ENCODE measurements at places on chromosomes 3 and 15. TPM values are rescaled to one million over a fixed set of nuclear protein-coding genes. Genes with fewer than 3 reads are reported as not detected.

- DNase-seq, result no peak
Observed at GRCh38 chr15:49379996-49380395, 43.0 kb upstream of the FGF7 start.

Gene ATP2C1
- 71.0 TPM for total RNA-seq

DNA sequence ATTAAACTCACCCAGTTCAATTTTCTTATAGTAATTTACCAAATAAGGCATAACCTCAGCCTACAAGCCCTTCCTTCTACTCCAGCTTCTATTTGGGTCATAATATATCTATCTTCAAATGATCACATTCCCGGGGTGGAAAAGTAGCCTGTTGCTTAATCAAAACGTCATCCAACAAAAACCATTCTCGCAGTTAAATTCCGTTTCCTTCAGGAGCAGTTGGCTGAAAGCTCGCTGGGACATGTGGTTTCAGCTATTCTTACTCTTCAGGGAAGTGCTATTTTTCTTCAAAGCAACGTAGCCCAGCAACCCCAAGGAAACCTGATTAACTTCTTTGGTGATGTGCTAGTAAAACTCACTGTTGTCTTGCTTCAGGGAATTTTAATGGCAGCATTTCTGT is 59.6 kb downstream of the MAGI1 start:
- no peak for DNase-seq

GRCh38 chr3:25945836-25946235 is 155.9 kb downstream of the OXSM start:
- DNase-seq, result no peak

GRCh38 chr3:29406291-29406832 is 125.5 kb downstream of the RBMS3 start:
- no peak for DNase-seq

GRCh38 chr3:195911946-195912270 is 3.6 kb upstream of the TNK2 start:
- DNase-seq, result no peak

DNA sequence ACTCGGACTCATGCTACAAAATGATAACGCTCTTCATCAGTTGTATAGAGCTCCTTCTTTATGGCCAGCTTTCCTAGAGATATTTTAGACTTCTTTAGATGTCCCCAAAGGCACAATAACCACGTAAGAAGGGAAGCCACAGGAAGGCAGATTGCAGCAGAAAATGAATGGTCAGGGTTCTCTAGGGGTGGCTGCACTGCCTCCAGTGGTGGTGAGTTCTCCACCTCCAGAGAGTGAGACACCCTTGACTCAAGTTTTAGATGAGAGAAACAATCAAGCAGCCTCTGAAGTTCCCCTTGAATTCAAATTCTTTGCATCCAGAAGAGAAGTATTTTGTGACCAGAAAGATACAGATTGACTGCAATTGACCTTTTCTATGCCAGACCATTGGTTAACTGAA is 191.5 kb downstream of the TP63 start:
- DNase-seq, result no peak

DNA sequence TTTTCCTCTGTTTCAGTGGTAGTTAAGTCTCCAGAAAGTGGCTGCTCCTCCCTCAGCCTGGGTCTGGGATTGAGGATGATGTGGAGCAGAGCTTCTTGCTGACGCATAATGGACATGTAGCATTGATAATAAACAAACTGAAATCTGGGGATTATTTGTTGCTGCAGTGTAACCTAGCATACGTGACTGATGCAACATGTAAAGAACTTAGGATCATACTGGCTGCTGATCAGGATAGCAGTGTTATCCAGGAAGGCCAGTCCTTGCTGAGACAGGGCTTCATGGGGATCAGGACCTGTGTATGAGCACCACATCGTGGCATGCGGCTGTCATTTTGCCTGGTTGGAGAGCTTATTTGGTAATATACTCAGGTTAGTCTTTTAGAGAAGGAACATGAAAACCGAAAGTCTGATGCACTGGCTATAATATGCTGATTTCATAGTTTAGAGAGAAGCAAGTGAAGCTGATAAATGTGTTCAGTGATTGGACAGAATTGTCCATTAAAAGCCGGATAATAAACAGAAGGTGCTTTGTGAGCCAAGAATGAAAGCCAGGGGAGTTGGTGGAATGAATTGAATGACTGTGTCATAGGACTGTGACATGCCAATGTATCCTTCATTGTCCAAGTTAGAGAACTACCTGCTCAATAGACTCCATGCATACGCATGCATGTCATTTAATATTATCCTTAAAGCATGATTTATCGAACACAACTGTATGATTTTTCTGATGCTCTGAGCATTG is 4.1 kb downstream of the MINAR1 start:
- DNase-seq, result no peak

GRCh38 chr15:60969658-60970057 is 259.4 kb downstream of the RORA start:
- no peak for DNase-seq

GRCh38 chr3:44993471-44994205 is 17.6 kb downstream of the EXOSC7 start:
- no peak for DNase-seq

Gene TERC
- total RNA-seq, result 9.8 TPM

DNA sequence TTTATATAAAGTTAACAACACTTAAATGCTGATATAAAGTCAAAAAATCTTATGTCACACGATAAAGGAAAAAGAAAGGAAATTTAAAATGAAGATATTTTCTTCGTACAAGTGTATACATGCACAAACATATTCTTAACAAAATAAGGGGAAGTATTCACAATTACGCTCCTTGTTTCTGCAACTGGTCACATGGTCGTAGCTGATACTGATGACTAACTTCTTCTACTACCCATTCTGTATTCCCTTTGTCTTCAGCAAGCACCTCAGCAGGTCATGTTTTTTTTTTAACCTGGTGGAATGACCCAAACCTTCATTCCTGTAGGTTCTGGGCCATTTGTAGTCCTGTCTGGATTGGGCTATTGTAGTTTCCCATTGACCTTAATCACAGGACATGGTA is 30.0 kb upstream of the CMTM8 start:
- no peak for DNase-seq
